Stimulated activated memory B cell treated with anti-CD40 and anti-IgM and Interleukin-4, amounts not matched to agents 10 μg/mL and 1 μg/mL and 100 μg/mL, for 72 hours (primary cell): ENCODE measurements at places on chromosomes 5 and 9.
A peak's percentile ranks its signal among the peaks of the same experiment; 100 is the strongest.

DNA sequence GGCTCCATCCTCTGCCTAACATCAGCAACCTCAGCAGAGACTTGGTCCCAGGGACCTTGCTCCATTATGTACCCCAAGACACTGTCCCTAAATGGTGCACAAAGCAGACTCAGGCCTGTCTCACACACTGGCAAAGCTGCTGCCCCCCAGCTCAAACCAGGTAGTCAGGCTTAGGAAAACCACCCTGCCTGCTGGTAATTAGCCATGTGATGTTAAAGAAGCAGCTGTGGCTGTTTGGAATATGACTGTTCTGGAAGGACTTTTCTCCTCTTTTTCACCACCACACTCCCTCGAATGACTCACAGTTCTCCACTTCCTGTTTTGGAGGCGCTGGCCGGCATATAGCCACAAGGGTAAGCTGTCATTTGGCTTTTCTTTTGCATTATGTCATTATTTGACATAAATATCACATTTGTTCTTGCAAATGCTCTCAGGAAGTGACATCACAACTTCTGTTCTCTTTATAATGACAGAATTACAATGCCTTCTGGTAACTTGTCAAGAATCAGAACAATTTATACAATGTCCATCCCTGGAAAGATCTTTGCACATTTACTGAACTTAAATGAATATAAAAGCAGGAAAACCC, 113.9 kb downstream of the SUSD1 start:
- peaks cover 59% of the 10 kb centered on the region for H3K4me1 ChIP-seq
- ATAC-seq = peak; percentile 74
- H3K4me3 ChIP-seq = no peak overlapping the region
- H3K27me3 ChIP-seq = no peaks in the 10 kb centered on the region
- H3K27ac ChIP-seq = peak overlapping the region; percentile 88
- peaks cover 32% of the 10 kb centered on the region for H3K36me3 ChIP-seq

- H3K27me3 ChIP-seq = no peaks in the 10 kb centered on the region
- H3K27ac ChIP-seq = no peak overlapping the region
- H3K4me1 ChIP-seq = no peaks in the 10 kb centered on the region
- no peaks in the 10 kb centered on the region for H3K36me3 ChIP-seq
Measured at GRCh38 chr9:79208791-79209396, 362.9 kb upstream of the TLE4 start.

DNA sequence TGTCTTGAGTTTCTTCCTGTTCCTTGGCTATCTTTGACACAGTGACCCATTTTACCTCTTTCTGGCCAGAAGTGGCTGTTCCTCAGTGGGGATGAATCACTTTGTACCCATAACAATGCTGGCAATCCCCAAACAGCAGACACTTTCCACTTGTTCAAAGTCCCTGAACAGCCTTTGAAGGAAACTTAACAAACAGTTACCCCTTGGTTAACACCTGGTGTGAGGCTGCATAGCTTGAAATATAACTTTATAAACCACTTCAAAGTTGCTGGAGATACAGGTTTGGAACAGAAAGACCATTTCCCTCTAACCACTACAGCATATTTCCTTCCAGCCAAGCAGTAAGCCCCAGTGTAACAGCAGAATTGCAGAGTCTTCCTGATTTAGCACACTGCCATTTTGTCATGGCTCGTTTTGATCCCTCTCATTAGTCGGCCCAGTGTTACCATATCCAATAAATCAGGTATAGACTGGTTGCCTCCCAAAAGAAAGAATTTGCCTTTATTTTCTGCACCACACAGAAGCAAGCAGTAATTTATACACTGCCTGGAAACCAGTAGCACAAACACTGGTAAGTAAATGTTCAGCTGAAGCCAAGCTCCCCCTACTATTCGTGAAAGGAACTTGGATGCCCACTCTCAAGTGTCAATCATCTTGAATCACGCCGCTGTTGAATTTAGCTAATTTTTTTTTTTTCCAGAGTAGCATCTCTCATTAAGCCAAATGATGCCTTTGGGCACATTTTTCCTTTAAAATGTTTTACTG, 225.9 kb downstream of the PIK3R1 start:
- H3K4me1 ChIP-seq = no peaks in the 10 kb centered on the region
- H3K27me3 ChIP-seq = no peaks in the 10 kb centered on the region

GRCh38 chr5:157025093-157025698, 33.7 kb downstream of the HAVCR1 start:
- peaks cover 13% of the 10 kb centered on the region for H3K4me1 ChIP-seq
- peaks cover 2% of the 10 kb centered on the region for H3K27me3 ChIP-seq
- H3K4me3 ChIP-seq = peak overlapping the region; percentile 9
- ATAC-seq = peak; percentile 90
- H3K27ac ChIP-seq = peak overlapping the region; percentile 36

DNA sequence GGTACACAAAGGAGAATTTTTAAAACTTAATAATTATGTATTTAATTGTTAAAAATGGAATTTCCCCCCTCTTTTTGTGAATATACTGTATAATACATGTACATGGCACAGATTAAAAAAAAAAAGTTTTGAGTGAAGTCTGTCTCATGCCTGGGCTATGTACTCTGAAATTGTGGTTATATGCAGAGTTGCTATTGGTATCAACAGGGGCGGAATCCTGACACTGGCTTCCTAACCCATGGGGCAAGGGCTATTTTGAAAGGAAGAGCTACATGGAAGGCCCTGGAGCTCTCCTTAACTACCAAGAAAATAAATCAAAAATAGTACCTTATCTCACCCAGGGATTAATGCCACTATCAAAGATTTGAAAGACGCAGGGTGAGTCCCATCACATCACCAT, 865 bp upstream of the FAM193B start:
- no peak for ATAC-seq
- peaks cover 7% of the 10 kb centered on the region for H3K36me3 ChIP-seq
- H3K27ac ChIP-seq = peak overlapping the region; percentile 84
- H3K4me1 ChIP-seq = peaks cover 35% of the 10 kb centered on the region
- peak overlapping the region; percentile 84 for H3K4me3 ChIP-seq
- H3K27me3 ChIP-seq = no peaks in the 10 kb centered on the region

GRCh38 chr5:31187591-31187990, 5.9 kb upstream of the CDH6 start:
- no peaks in the 10 kb centered on the region for H3K4me1 ChIP-seq
- H3K4me3 ChIP-seq = no peak overlapping the region
- no peak overlapping the region for H3K27ac ChIP-seq
- H3K36me3 ChIP-seq = no peaks in the 10 kb centered on the region
- no peak for ATAC-seq
- H3K27me3 ChIP-seq = peaks cover 1% of the 10 kb centered on the region

DNA sequence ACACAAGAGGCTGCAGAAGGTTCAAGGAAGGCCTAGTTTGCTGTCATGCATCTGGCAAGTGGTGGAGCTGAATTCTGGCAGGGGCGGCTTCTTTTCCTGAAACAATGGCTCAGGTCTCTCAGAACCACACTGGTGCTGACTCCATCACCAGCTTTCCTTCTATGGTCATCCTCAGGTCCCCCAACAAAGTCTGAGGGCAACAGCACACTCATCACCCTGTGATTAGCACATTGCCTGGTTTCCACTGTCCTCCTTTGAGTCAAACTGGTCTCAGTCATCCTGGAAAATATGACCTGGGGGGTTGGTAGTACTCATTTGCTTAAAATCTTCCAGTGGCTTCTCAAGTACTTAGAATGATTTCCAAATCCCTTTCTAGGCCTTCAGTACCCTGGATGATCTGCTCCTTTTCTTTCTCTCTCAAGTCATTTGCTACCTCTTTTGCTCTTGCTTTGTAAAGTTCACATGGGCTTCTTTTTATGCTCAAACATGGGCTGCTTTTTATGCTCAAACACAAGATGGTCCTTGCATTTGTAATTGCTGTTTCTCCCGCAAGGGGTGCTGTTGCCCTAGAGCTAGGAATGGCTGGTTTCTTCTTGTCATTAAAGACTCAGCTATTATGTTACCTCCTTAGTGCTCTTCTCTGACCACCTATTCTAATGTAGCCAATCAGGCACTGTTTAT, 144.9 kb downstream of the ALDH1A1 start:
- H3K4me1 ChIP-seq = no peaks in the 10 kb centered on the region
- no peak for ATAC-seq
- H3K4me3 ChIP-seq = no peak overlapping the region
- no peaks in the 10 kb centered on the region for H3K36me3 ChIP-seq
- no peaks in the 10 kb centered on the region for H3K27me3 ChIP-seq

- ATAC-seq = no peak
- H3K36me3 ChIP-seq = peaks cover 29% of the 10 kb centered on the region
- H3K4me1 ChIP-seq = peaks cover 99% of the 10 kb centered on the region
- no peaks in the 10 kb centered on the region for H3K27me3 ChIP-seq
- H3K27ac ChIP-seq = peak overlapping the region; percentile 94
Measured at GRCh38 chr9:127973169-127974000, 7.4 kb downstream of the EEIG1 start.

GRCh38 chr5:98742396-98743073, 30.9 kb upstream of the RGMB start:
- H3K27ac ChIP-seq = no peak overlapping the region
- peaks cover 31% of the 10 kb centered on the region for H3K27me3 ChIP-seq
- H3K4me1 ChIP-seq = no peaks in the 10 kb centered on the region
- H3K36me3 ChIP-seq = no peaks in the 10 kb centered on the region
- no peak overlapping the region for H3K4me3 ChIP-seq

- H3K36me3 ChIP-seq = no peaks in the 10 kb centered on the region
- H3K4me3 ChIP-seq = no peak overlapping the region
- H3K4me1 ChIP-seq = peaks cover 8% of the 10 kb centered on the region
Measured at GRCh38 chr9:98972716-98973115, 29.0 kb downstream of the COL15A1 start.

DNA sequence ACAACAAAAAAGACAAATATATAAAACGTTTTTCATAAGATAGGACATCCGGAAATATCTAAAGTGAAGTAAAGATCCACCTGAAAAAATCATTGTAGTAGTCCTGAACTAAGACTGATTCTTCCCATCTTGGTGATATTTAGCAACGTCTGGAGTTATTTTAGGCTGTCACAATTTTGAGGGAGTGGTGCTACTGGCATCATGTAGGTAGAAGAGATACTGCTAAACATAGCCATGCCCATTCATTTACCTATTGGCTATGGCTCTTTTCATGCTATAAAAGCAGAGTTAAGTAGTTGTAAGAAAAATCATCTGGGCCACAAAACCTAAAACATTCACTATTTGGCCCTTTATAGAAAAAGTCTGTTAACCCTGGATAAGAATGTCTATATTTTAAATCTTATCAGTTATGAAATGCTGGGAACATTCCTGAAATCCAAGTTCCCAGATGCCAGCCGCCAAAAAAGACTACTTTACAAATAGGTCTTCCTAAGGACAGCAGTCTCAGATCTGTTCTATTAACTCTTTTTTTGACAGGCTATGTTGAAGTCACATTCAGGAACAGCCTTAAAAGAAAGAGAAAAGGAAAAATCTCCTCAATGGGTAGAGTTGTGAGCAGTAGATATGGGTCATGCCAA, 27.0 kb downstream of the RAPGEF6 start:
- no peak overlapping the region for H3K4me3 ChIP-seq
- peaks cover 10% of the 10 kb centered on the region for H3K36me3 ChIP-seq
- no peak for ATAC-seq
- H3K27me3 ChIP-seq = no peaks in the 10 kb centered on the region
- H3K27ac ChIP-seq = no peak overlapping the region

DNA sequence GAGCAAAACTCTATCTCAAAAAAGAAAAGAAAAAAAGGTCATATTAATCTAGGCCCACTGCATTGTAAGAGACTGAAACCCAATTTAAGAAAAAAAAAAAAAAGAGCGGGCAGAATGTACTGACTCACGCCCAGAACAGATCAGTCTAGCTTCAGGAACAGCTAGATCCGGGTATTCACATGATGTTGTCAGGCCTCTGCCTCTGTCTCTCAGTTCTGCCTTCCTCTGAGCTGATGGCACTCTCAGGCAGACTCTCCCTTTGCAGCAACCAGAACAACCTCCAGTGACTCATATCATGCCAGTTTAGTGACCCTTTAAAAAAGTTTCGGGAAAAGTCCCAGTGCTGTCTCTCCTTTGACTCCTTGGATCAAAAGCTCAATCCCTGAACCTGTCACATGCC, 53.0 kb downstream of the NEURL1B start:
- no peak for ATAC-seq
- H3K4me1 ChIP-seq = peaks cover 12% of the 10 kb centered on the region
- peaks cover 11% of the 10 kb centered on the region for H3K27me3 ChIP-seq
- H3K27ac ChIP-seq = no peak overlapping the region
- H3K4me3 ChIP-seq = no peak overlapping the region
- H3K36me3 ChIP-seq = no peaks in the 10 kb centered on the region

DNA sequence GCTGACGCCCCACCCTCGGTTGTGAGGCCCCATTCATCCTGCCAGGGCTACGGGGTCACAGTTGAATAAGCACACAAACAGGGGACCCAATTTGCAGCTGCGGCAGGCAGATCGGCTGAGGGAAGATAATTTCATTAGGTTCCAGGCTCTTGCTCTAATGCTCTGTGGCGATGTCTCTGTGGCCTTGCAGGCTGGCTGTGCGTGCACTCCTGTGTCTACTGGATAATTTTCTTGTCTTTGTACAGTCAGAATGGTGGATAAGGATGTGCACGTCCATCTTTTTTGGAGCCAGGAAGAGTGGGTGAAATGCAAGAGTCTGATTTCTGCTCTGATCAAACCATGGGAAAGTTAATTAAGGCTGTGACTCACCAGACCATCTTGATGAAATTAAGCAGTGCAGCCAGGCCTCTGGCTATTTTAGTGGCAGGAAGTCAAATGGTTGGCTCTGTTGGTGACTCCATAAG, 39.2 kb downstream of the NSG2 start:
- H3K27me3 ChIP-seq = peaks cover 6% of the 10 kb centered on the region
- no peaks in the 10 kb centered on the region for H3K4me1 ChIP-seq
- H3K27ac ChIP-seq = no peak overlapping the region

- H3K27ac ChIP-seq = no peak overlapping the region
- no peaks in the 10 kb centered on the region for H3K36me3 ChIP-seq
- H3K4me3 ChIP-seq = no peak overlapping the region
- H3K4me1 ChIP-seq = no peaks in the 10 kb centered on the region
- H3K27me3 ChIP-seq = peaks cover 16% of the 10 kb centered on the region
Measured at GRCh38 chr9:134669399-134669955, 27.9 kb downstream of the COL5A1 start.

DNA sequence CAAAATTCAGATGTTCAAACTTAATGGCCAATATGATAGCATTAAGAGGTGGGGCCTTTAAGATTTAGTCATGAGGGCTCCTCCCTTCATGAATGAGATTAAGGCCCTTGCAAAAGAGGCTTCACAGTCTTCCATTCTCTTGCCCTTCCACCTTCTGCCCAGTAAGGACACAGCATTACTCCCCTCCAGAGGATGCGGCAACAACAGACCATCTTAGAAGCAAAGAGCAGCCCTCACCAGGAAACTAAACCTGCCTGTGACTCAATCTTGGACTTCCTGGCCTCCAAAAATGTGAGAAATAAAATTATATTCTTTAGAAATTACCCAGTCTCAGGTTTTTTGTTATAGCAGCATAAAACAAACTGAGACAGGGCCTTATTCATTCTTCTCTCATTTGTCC, 8.2 kb downstream of the AP3B1 start:
- H3K4me3 ChIP-seq = no peak overlapping the region
- no peak for ATAC-seq
- H3K27ac ChIP-seq = no peak overlapping the region
- peaks cover 44% of the 10 kb centered on the region for H3K4me1 ChIP-seq

DNA sequence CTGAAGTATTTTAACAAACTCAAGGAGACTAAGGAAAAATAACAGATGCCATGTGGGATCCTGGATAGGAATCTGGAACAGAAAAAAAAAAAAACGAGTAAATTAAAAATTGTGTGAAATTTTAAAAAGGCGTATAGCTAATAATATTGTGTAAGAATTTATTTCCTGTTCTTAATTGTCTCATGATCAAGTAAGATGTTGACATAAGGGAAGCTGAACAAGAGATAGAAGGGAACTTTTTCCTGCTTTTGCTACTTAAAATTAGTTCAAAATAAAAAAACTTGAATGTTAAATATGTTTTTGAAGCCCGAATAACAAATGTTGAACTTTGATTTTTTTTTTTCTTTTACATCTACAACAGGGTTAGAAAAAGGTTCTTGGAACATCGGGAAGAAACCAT, 10.5 kb downstream of the SNAPC3 start:
- no peak overlapping the region for H3K4me3 ChIP-seq
- H3K27me3 ChIP-seq = no peaks in the 10 kb centered on the region
- no peak for ATAC-seq
- H3K4me1 ChIP-seq = peaks cover 68% of the 10 kb centered on the region
